ENCODE measurements at places on chromosomes 16 and 17.

DNA sequence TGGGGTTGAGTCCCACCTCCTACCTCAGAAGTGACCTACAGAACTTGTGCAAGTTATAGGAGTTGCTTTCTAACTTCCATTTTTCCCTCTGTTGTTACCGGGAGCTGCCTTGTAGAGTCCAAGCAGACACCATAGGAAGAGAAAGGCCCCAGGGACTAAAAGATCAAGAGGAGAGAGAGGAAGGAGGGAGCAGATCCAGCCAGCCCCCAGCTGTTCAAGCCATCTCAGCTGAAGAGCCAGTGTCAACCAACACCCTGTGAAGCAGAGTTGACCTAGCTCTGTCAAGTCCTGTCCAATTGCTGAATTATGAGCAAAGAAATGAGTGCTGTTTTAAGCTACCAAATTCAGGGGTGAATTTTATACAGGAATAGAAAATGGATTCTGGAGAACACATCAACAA lies 34.9 kb upstream of the CACNG4 start:
- no peak for DNase-seq

- DNase-seq, result no peak
Observed at GRCh38 chr17:16007439-16007838, 7.8 kb downstream of the TTC19 start.

- no peak for DNase-seq
Observed at GRCh38 chr17:12242345-12242954, 221.8 kb downstream of the MAP2K4 start.

- no peak for DNase-seq
Observed at GRCh38 chr16:55754056-55754455, 78.8 kb downstream of the CES1 start.

GRCh38 chr16:27784351-27785306 lies 234.7 kb downstream of the KATNIP start:
- DNase-seq, result no peak

DNA sequence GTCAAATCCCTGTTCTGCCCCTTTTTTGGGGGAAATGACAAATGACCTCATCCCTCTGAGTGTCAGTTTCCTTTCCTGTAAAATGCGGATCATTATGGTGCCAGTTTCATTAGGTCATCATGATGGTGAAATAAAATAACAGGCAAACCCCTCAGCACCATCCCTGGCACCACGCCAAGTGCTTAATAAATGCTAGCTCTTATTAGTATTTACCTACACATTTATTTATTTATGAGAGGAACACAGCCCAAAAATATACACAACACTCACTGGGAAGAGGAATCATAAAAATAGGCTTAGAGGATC lies 28.6 kb upstream of the GPRC5B start:
- no peak for DNase-seq

- no peak for DNase-seq
Observed at GRCh38 chr16:69039333-69039941, 66.0 kb upstream of the HAS3 start.

GRCh38 chr16:88141580-88141979 lies 190.3 kb downstream of the BANP start:
- DNase-seq, result no peak

DNA sequence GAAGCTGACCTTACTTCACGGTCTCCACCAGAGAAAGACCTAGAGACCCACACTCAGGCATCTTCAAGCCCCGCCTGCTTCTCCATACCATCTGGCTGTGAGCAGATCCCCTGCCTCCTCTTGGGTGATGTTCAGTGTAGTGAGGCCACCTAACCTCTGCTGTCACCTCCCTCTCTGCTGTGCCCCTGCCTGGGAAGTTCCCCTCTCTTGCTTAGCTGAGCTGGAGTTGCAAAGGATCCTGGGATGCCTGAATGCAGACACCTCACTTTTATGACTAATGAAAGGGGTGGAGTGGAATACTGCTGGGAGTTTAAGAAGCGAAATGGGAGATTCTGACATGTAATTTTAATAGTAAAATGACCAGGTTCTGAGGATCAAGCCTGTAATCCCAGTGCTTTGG lies 5.8 kb downstream of the IRX3 start:
- DNase-seq, result no peak

DNA sequence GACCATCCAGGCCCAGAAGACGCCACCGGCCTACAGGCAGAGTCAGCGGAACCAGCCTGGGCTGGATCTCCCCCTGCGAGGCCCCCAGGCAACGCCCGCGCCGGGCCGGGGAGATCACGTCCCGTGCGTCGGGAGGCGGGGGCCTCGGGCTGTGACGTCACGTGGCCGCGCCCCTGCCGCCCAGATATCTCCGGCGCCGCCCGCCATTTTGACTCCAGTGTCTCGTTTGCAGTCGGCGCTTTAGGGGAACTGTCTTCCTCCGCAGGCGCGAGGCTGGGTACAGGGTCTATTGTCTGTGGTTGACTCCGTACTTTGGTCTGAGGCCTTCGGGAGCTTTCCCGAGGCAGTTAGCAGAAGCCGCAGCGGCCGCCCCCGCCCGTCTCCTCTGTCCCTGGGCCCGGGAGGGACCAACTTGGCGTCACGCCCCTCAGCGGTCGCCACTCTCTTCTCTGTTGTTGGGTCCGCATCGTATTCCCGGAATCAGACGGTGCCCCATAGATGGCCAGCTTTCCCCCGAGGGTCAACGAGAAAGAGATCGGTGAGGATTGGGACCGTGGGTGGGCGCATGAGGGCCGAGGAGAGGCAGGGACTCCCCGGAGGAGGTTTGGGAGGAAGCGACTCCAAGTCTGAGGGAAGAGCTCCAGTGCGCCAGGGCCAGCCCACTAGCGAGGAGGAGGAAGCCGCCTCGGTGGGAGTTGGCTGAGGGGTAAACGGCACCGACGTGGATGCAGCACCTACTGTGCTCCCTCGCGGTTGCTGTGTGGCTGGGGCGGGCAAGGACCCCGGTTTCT lies at the start of gene WSB1:
Gene WSB1 (plus strand): TSS at position 217 of the 791 bp plus-strand sequence. CDS start 282 bp downstream, at position 499.
- peak; percentile 94 for DNase-seq

DNA sequence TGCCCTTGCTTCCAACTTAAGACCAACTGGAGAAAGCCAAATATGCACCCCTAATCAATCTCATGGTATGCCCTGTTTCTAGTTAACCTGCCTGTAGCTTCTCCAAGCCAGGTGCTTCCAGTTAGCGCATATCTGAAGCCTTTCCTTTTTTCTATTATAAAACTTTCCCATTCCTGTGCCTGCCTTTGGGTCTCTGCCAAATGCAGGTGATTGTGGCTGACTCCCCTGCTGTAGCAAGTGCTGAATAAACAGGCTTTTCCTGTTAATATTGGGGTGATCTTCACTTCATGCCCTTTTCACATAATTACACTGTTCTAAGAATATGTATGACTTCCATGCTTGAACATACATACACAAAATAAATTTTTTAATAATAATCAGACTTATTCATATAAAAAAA lies 207.4 kb downstream of the TANC2 start:
- no peak for DNase-seq

GRCh38 chr17:68641276-68642117 lies 40.3 kb upstream of the FAM20A start:
- no peak for DNase-seq

- DNase-seq, result no peak
Observed at GRCh38 chr16:55491691-55492090, 12.7 kb downstream of the MMP2 start.

DNA sequence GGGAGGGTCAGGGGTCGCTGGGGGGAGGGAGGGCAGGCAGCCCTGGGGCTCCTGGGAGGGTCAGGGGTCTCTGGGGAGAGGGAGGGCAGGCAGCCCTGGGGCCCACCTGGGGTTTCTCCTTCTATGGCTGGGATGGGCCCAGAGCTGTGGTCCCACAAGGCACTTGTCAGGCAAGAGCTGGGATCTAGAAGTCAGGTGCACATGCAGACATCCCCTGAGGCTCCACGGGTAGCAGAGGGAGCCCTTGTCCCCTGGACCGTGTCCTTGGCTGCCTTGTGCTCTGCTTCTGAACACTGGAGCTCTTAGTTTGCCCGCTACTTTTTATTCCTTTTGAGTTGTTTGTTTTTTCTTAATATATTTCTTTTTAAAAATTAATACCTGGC lies 1.8 kb downstream of the TUBB3 start:
- no peak for DNase-seq

DNA sequence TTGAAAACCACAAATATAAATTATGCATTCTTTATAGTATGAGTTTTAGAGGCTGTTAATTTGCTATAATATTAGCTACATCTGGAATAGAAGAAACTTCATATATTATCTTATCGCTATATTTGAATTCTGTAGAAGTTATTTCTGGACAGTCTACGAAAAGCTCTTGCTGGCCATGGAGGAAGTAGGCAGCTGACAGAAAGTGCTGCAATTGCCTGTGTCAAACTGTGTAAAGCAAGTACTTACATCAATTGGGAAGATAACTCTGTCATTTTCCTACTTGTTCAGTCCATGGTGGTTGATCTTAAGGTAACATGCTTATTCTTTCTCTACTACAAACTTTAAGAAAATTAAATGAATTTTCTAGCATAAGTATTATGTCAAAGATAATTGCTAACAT lies 96.8 kb downstream of the OMG start:
- DNase-seq, result no peak

- DNase-seq, result no peak
Observed at GRCh38 chr16:26963109-26963508, 103.6 kb upstream of the C16orf82 start.

GRCh38 chr17:1073241-1073962 lies 76.5 kb downstream of the TIMM22 start:
- no peak for DNase-seq

GRCh38 chr17:66495035-66495434 lies 192.6 kb downstream of the PRKCA start:
- no peak for DNase-seq

DNA sequence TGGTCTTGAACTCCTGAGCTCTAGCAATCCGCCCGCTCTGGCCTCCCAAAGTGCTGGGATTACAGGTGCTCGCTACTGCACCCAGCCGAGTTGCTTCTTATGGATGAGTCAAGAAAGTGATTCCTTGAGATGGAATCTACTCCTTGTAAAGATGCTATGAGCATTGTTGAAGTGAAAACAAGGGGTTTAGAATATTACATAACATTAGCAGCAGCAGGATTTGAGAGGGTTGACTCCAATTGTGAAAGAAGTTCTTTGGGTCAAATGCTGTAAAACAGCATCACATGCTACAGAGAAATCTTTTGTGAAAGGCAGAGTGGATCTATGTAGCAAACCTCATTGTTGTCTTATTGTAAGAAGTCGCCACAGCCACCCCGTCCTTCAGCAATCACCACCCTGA lies 72.7 kb downstream of the NT5M start:
- no peak for DNase-seq

DNA sequence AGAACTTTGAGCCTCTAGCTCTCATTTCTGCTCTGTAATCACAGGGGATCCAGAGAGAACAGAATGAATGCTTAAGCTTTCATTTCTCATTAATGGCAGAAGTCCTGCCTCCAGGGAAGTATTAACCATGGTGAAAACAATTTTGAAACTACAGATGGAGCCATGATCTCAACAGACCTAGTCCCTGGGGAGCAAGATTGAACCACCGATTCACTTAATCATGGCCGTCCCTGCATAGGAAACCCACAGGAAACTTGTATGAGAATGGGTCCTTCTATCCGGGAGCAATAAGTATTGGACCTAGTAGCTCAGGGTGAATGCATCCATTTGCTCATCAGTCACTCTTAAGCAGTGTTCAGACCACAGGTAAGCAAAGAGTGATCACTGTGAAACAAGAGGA lies 40.2 kb upstream of the CLEC18A start:
- DNase-seq, result no peak

GRCh38 chr17:79720705-79721292 lies 9.9 kb upstream of the ENPP7 start:
- no peak for DNase-seq

DNA sequence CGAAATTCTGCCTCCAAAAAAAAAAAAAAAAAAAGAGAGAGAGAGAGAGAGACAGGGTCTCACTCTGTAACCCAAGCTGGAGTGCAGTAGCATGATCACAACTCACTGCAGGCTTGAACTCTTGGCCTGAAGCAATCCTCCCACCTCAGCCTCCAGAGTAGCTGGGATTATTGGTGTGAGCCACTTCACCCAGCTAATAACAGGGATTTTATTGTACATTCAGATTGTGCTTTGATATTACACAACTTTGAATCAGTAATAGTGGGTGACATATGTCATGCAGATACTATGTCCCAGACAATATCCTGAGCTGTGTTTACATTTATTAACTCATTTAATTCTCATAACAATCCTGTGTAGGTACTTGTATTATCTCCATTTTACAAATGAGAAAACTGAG lies 19.7 kb upstream of the DHX8 start:
- no peak for DNase-seq

- DNase-seq, result no peak
Observed at GRCh38 chr17:48770954-48771353, 42.4 kb upstream of the HOXB13 start.

GRCh38 chr17:80385046-80385445 lies 29.9 kb upstream of the ENDOV start:
- DNase-seq, result no peak

DNA sequence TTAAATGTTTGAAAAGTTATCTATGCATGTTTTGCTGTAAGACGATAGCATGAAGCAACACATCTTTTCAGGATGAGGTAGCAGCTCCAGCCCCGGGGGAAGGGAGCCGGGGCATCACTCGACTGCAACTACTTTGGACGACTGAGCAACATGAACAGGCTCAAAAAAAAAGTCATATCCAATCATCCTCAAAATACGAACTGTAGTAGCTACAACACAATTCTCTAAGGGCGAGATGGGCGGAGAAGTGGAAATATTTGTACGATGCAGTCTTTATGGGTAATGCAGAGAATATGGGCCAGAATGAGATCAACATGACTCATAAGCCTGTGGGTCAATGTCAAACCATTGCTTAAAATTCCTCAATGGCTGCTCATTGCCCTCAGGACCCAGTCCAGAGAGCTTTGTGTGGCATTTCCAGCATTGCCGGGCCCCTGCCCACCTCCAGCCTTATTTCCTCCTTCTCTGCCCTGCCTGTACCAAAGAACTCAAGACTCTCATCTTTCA lies 17.7 kb upstream of the SMURF2 start:
- DNase-seq, result no peak

- DNase-seq, result no peak
Observed at GRCh38 chr17:79842656-79843473, 3.6 kb upstream of the CBX4 start.

DNA sequence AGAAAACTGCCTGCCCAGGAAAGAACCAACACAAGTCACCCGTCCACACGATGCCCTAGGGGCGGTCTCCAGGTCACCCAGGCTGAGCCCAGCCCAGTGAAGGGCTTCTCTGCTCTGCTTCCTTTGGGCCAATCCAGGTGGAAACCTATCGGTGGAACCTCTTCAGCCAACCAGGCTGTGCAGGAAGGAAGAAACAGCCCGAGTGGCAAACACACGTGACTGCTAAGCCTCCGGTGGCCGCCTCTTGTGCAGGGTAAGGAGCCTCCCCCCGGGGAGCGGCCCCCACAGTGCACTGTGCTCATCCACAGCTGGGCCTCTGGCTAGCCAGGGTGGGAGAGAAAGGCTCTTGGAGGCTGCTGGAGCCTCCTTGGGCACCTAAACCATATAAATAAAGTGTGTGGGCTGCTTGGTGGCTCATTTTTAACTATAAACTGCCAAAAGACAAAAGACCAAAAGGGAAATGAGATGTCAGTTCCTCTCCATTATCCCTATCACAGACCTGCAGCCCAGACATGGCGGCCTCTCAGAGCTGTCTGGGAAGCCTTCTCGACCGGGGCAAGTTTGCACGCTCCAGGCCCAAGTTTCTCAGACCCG lies 2.4 kb downstream of the RTN4RL1 start:
- DNase-seq, result no peak

- DNase-seq, result no peak
Observed at GRCh38 chr17:4679658-4680057, 24.3 kb downstream of the PELP1 start.

Data from AML-193 (cell line).